NCI-H748 treated with DMSO at 0.1 percent for 48 hours (cell line): ENCODE measurements at places on chromosomes 13 and 19.

GRCh38 chr19:2064395-2064787 is 13.3 kb upstream of the MKNK2 start:
- DNase-seq, result no peak

DNA sequence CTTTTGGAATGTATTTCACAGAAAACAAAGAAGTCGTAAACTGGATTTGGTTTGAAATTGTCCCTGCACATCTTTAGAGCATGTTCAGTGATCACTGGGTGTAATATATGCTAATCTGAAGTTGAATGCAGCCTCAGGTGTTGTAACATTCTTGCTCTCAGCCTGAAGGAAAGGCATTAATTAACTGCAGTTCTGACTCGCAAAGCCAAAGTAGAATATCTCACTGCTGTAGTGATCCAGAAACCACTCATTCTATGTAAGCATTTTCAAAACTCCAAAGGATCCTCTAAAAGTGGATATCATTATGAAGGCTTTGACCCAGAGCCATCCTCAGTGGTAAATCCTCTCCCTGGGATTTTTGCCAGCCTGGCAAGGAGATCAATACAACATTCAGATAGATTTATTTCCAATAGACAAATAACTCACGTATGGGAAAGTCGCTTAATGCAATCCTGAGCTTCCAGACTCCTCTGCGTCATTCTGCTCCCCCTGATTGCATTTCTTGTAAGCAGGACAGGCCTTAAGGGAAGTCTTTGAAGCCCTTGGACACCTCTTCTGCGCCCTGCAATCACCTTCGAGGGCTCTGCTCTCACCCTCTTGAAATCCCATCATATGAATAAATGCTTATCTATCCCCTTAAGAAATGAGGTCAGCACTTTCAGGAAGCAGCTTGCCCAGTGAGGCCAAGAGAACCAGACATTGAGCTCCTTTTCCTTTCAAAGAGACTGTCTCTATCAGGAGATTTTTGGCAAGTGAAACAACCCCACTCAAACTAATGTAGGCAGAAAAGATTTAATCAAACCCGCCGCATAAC is 301.7 kb upstream of the NBEA start:
- no peak for DNase-seq

DNA sequence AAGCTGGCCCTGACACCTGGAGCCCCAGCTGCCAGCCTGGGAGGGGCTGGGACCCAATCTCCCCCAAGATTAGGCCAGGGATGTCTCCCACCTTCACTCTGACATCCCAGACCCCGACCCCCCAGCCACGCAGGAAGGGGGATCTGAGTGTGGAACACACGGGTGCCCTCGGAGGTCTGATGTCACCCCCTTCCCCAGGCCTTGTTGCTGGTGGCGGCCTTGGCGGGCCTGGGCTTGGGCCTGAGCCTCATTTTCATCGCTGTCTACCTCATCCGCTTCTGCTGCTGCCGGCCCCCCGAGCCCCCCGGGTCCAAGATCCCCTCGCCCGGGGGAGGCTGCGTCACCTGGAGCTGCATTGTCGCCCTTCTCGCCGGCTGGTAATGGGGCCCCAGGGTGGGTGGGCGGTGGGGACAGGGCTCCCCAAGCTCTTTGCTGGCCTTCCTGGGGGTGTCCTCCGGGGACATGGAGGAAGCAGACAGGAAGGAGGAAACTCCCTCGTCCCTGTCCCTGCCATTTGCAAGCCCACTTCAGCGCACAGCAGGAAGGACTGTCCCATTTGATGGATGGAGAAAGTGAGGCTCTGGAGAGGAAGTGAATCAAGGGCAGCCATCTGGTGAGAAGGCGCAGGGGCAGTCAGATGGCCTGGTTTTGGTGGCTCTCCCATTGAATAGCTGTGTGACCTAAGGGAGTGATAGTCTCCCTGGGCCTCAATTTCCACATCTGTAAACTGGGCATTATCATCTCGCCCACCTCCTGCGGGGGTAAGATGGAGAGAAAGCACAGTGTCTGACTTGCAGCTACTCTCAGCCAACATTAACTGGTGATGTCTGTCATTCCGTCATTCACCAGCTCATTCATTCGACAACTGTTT is 3.9 kb downstream of the TTYH1 start:
- DNase-seq, result no peak

DNA sequence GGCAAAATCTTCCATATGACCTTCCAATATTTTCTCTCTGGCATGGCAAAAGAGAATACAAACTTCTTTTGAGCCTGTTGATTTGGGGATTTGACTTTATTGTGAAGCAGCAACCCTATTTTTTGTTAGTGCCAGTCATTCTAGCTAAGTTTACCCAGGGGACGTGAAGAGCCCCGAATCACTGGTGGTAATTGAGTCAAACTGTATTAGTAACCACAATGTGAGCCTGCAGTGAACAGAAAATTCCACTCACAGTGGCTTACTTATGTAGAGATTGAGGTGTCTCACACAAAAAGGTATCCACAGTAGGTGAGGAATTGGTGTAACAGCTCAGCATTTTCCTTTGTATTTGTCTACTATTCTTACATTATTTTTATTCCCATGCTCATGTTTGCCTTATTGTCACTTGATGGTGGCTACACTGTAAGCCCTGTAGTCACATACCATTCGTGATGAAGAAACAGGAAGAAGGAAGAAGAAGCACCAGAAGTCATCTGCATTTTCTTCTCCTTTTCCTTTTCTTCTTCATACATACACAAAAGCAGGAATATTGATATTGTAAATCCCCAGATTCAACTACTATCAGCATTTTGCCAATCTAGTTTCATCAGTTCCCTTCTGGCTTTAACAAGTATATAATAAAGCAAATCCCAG is 33.3 kb upstream of the MYCBP2 start:
- no peak for DNase-seq

DNA sequence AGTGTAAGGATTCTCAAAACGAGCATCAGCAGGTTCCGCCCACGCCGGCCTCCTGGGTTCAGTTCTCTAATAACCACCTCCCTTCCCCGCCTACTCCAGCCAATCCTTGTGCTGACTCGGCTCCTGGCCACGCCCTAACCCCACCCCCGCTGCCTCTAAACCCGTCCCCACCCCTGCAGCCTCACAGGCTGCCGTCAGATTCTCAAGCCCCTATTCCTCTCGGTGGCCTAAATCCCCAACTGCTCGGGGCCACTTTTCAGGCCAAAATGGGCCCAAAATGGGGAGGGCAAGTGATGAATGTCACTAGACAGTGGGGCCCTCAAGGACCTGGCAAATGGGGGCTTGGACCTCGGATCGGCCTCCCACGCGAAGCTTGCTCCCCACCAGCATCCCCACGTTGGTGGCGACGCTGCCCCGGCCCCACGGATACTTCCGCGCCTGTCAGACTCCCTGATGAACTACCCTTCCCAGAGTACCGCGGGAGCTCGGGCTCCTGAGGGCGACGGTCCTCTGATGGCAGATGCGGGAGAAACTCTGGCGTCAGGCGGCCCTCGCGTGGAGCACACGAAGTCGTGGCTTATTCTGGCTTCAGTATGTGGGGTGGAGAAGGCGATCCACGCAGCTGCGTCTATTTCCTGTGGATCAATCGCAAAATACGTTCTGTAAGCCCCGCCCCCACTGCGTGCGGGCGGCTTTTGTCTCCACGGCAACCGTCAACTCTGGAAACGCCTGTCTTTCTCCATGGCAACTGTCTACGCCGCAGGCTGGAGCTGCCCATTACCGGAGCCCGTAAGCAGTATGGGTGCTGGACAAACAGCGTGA is 24.8 kb downstream of the ZNF473 start:
- peak; percentile 90 for DNase-seq

DNA sequence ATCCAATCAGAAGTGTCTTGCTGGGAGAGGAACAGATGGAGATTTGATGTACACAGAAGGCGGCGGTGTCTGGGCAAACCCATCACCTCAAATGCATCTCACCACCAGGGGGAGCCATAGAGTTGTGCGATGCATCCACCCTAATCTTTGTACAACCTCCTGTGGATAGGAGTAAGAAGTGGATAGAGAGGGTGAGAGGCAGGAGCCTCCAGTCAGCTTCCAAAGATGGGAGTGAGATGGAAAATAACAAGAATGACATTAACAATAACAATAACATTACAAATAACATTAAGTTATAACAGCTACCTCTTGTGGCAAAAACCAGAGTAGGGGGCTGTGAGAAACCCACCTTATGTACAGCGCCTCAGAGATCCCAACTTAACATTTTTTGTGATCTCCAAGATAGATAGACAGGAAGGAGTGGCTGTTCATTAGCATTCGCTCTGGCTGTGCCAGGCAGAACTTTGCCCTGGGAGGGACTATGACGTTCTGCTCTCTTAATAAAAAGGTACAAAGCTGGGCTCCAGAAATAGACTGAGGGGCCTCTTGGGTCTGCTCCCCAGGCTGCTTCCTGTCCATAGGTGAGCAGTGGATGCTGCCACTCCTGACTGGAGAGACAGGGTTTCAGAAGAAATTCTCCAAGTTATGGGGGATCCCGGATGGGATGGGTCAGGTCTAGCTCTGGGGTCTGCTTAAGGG is 5.2 kb upstream of the CEACAM18 start:
- peak; percentile 21 for DNase-seq

DNA sequence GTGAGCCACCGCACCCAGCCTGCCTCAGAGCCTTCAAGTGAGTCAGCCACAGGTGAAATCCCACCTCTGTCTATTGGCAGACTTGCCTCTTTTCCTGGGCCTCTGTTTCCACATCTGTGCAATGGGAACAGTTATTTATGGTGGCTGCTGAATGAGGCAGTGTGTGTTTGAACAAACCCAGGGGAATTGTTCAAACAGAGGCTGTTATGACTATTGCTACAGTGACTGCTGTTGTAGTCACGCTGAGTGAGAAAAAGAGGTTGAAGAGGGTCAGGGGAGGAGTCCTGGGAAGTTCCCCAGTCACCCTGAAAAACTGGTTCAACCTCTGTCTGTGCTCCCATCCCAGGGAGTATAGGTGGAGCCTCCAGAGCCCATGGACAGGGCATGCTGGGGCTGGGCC is at the start of gene CEACAM19:
Gene CEACAM19 (plus strand): TSS at position 83 of the 400 bp plus-strand sequence. CDS start 450 bp downstream, outside the sequence.
- no peak for DNase-seq

DNA sequence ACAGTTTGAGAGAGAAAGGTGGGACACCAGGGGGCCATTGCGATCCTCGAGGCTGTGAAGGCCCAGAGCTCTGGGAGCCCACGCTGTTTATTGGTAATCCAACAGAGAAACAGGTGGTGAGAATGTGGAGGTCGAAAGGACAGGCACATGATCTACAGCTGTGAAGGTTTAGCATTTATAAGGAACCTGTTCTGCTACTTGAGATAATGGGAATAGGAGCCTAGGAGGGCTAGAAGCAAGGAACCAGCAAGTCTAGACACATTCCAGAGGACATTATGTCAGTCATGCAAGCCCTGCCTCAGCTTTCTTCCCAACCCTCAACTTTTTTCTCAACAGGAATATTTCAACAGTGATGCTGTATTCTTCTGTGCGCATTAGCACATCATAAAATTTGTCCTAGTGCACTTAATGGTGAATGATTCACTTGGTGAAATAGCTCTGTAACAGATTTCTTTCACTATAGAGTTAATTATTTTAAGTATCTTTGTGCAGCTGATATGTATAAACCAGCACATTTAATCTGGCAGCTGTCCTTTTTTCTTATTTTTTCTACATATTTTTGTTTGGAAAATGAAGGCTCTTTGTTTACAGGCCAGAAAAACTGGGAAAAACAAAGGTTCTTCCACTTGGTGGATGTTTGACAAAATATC is 25.4 kb downstream of the ZNF90 start:
- no peak for DNase-seq

DNA sequence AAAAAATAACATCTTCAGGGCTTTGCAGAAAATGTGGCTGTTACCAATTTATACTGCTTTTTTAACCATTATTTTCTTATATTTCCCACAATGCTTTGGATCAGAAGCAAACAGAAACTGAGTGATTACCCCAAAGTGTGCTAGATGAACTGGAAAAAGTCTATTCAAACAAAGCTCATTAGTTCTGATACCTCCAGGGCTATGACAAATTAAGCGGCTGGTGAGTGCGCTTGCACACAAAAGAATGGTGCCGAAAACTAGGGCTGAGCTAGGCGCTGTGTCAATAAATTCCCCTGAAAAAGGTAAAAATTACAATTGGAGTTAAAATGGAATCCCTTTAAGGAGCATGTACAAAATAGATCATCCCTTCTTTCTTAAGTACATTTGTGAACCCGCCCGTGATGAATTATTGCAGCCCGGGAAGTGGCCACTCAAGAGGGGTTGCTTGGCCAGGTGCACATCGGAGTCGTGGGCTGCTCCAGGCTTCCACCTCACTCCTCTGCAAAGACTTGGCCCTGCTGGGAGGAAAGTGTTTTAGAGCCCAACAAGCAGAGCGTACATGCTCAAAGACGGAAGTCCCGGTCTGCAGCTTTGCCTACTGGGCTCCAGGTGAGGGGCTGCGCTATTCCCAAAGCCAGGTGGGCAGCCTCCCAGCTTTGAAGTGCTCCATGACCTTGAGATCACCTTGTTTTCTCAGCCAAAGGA is 164.0 kb upstream of the ZNF507 start:
- no peak for DNase-seq

DNA sequence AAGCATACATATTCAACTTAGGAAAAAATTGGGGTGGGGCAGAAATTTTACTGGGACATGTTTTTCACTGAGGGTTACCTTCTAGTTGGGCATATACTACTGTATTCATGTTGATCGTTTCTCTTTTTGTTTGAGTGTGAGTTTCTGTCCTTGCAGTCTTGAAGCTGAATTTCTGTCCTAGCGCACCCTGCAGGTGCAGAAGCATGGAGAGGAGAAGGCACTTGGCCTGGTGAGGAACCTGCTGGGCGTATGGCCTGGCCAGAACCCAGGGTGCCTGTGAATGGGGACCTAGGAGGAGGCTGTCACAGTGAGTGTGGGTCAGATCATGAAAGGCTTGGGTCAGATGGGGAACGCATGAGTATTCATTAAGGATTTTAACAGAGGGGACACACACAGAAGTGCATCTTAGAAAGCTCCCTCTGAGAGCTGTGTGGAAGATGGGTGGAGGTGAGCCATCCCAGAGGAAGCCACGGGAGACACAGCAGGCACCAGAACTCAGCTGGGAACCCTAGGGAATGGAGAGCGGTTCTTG is 36.8 kb downstream of the SERP2 start:
- no peak for DNase-seq

DNA sequence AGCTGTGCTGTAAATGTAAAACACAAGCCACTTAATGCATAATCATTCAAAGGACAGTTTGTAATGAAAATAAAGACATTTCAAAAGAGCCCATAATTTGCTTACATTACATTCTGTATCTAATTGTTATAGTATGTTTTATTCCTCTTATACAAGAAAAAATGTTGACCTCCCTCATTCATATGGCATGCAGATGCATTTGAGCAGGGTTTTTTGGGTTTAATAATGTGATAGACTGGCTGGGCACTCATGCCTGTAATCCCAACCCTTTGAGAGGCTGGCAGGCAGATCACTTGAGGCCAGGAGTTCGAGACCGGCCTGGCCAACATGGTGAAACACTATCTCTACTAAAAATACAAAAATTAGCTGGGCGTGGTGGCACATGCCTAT is 11.6 kb upstream of the ARL11 start:
- DNase-seq, result no peak

- DNase-seq, result peak; percentile 33
Observed at GRCh38 chr19:48614436-48615230, at the start of gene FAM83E. Gene FAM83E, minus strand, starts transcription at chr19:48615076. Its CDS starts 1,704 bp downstream, at chr19:48613372.
